ENCODE measurements at places on chromosomes 2 and 18. TPM values are rescaled to one million over a fixed set of nuclear protein-coding genes. Genes with fewer than 3 reads are reported as not detected.

GRCh38 chr2:176534798-176535466, 265.7 kb downstream of the MTX2 start:
- DNase-seq = no peak

GRCh38 chr18:75757951-75758350, 330.4 kb upstream of the SMIM21 start:
- no peak for DNase-seq

- DNase-seq = no peak
Measured at GRCh38 chr2:178924817-178925216, 117.6 kb upstream of the TTN start.

DNA sequence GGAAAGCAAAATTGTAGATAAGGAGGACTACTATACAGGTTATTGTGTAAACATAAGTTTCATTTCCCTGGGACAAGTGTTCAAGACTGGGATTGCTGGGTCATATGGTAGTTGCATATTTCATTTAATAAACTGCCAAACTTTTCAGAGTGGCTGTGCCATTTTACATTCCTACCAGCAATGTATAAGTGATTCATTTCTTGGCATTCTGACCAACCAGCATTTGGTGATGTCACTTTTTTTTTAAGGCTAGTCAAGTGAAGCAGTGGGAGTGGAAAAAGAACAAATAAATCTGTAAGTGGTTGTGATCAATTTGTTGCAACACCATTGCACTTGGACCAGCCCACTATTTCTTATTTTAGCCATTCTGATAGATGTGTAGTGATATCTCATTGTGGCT, 5.2 kb upstream of the CHCHD5 start:
- no peak for DNase-seq

- DNase-seq = no peak
Measured at GRCh38 chr2:135124924-135125886, 73.1 kb downstream of the RAB3GAP1 start.

DNA sequence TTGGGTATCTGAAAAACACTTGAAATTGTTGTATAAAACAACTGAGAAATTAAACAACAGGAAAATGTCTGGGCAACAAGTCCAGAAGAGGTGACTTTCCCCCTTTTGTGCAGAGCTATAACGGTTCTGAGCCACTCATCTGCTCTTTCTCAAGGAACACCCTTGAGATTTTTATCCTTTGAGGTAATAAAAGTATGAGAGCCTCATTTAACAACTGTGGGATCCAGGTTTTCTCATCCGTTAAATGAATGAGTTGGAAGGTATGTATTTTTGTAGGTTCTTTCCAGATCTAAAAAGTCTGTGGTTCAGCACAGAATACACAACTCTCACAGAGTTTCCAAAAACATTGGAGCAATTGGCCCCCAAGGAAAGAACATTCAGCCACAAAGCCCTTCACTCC, 93.0 kb downstream of the ANKRD44 start:
- DNase-seq = no peak

- DNase-seq = no peak
Measured at GRCh38 chr18:7840411-7840810, 273.3 kb downstream of the PTPRM start.

- no peak for DNase-seq
Measured at GRCh38 chr18:70154591-70155194, 50.8 kb downstream of the RTTN start.

DNA sequence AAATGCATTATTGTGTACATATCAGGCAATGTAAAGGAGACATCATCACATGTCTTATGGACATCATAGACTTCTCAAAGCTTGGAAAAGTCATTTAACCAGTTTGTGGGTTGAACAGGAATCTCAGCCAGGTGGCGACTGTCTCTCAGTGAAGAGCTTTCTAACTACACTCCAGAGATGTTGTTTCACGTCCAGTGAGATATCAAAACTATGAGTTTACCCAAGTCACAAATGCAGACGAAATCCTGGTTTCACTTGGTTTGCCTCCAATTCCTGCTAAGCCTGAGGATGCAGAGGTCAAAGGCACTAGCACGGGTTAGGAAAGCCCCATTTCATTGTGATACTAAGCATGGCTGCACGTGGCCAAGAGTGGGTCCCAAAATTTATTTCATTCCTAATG, 384.5 kb upstream of the MEIS1 start:
- DNase-seq = no peak

DNA sequence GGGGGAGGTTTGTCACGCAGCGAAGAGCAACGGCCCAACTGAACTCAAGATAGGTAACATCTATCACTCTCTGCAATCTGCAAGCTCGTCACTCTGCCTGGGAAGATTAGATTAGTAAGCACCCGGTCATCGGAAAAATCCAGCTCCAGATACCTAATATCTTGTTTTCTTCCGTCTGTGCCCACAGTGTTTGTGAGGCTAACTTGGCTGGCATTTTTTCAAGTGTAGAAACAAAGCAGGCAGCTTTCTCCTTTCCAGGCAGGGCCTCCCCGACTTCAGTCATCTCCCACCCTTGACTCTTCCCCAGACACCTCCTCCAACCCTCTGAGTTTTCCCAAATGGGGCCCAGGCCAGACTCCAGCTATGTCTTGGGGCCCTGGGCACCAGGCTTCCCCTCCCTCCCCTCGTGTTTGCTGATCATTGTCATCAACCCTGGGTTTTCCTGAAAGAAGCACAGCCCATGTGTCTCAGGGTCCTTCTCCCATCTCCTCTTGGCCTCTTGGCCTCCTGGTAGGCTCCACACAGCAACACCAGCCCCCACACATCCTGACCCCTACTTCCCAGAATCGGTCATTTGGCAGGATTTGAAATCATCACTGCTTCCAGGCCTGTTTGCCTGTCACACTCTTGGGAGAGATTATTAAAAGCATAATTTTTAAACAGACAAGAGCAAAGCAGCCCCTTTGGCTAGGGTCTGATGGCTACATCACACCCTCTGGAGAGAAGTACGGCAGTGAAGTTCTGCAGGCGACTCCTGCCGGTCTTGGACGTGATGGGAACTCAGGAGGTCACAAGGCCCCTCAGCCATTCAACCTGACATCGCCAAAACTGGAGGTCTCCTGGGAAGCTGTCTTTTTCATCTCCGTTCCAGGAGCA, 144.9 kb upstream of the ID2 start:
- no peak for DNase-seq

- DNase-seq = no peak
Measured at GRCh38 chr2:126635281-126635680, 20.7 kb upstream of the GYPC start.

DNA sequence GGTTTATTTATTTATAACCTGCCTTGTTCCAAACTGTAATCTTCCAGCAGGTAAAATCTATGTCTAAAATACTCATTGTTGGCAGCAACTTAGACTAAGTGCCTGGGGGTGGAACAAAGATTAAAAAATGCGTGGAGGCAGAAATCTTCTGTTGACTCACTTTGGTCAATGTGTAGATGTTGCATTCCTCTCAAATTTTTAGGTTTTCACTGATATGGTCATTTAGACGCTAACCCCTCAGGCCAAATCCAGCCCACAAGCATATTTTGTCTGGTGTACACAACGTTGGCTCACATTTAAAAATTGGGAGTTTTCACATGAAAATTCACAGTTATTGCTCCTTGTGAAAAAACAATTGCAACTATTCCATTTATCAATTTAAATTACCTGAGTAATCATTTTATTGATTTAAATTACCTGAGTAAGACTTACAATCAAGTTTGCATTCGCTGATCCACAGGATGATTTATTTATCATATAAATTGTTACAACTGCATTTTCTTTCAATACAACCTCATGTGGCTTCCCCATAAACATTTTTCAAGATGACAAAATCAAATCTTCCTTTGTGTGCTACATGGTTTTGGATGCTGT, 564.2 kb downstream of the TSN start:
- no peak for DNase-seq

DNA sequence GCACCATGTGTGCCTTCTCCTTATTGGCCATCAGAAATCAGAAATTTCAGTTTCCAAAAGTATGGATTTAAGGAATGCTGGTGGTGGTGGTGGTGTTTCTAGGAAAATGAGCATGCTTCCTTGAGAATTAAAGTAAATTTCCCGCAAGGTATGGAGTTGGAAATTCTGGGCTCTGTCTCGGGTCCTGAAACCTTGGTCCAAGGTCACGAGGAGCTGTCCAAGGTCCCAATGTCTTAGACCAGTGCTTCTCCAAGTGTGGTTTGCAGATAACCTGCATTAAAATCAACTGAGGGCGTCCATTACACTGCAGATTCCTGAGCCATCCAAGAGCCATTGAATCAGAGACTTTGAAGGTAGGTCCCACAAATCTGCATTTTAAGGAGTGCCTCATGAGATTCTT, 210.9 kb upstream of the PKDCC start:
- DNase-seq = no peak

DNA sequence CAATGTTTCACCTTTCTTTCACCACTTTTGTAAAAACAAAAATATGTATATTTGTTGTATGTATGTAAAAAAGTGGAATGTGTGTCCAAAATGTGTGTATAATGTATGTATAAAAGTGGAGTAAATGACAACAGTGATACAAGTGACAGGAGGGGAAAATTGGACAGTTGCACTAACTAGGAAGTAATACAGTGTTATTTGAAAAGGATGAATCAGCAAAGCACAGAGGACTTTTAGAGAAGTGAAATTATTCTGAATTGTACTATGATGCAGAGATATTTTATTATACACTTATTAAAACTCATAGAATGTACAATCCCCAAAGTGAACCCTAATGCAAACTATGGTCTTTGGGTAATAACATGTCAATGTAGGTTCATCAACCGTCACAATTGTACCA, 331.3 kb upstream of the CNTNAP5 start:
- DNase-seq = no peak

GRCh38 chr2:157868993-157869392, 7.1 kb downstream of the ACVR1 start:
- DNase-seq = no peak

DNA sequence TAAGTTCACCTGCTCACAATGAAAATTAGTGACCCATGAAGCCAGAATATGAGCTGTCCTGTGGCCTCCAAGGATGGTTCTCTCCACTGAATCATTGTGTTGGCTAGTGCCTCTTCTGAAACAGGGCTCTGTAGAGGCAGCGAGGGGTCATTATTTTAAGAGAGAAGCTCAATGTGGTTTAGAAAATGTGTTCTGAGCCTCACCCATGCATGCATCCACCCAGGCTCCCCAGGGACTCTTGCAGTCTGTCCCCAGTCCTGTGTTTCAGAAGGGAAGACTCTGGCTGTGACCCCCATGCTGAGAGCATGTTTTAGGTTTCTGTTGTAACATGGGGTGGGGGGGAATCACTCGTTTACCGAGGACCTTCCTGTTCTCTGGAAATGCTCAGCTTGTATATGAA, 135.2 kb downstream of the RNF144A start:
- no peak for DNase-seq

GRCh38 chr18:78713726-78714125, 265.9 kb upstream of the SALL3 start:
- no peak for DNase-seq

GRCh38 chr2:174035117-174035635, 70.0 kb upstream of the SP3 start:
- no peak for DNase-seq

GRCh38 chr2:54646170-54646927, 77.1 kb upstream of the EML6 start:
- DNase-seq = no peak

GRCh38 chr2:167489325-167489724, 601.0 kb downstream of the XIRP2 start:
- no peak for DNase-seq

DNA sequence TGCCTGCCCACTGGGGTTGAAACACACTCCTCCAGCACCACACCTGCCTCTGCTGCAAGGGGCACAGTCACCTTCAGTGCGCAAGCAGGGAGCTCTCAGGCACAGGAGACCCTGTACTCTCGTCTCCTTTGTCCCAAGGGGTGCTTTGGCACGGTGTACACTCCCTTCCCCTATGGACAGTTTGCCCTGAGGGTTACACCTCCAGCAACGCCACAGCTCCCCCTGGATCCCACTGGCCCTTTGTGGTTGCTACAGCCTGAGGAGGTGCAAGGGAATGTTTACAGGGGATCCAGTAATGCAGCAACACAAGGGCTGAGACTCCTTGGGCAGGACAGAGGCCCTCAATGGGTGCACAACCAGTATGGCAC, 45.2 kb upstream of the FAM117B start:
- no peak for DNase-seq

- DNase-seq = no peak
Measured at GRCh38 chr18:27719680-27720079, 457.2 kb downstream of the CDH2 start.

DNA sequence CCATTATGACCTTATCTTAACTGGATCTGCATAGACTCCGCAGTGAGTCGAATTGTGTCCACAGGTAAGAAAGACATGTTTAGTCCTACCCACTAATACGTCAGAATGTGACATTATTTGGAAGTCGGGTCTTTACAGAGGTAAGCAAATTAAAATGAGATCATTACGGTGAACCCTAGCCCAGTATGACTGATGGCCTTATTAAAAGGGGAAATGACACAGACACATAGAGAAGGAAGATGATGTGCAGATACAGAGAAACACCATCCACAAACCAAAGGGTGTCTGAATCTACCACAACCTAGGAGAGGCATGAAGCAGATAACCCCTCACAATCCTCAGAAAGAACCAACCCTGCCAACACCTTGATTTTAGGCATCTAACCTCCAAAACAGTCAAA, 135.6 kb downstream of the GALNT1 start:
- no peak for DNase-seq

DNA sequence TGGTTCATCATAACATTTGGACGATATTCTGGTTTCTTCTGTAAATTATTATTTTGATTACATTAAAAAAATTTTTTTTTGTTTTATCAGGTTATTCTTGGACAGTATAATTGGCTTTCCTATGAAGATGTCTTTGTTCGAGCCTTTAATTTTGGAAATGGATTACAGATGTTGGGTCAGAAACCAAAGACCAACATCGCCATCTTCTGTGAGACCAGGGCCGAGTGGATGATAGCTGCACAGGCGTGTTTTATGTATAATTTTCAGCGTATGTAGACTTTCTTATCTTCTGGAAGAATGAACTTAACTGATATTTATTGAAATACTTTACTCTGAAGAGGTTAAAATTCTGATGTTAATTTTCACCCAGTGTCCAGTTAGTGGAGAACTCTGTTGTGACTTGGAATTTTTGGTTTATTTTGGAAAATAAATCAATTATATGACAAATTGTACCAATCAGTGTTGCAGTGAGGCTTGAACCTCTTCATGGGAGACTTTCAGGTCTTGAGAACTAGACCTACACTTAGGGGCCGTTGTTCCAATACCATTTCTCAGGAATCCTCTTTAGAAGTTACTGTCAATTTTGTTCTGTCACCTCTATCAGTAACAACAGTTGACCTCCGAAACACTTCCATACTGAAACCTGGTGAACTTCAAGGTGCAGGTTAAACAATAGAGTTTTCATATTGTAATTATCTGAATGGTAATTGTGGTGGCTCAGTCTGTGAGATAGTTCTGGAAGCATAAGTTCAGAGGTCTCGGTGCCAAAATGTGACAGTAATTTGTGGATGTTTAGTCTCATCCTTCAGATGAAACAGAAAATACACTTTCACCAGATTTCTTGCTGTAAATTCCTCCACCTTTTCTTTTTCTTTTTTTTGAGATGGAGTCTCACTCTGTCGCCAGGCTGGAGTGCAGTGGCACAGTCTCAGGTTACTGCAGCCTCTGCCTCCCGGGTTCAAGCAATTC, 55.7 kb downstream of the ACSL3 start:
- DNase-seq = no peak

RBMS1 gene
- 56.2 TPM for total RNA-seq

RESP18 gene
- total RNA-seq = not detected

SERPINB13 gene
- not detected for total RNA-seq

ZNF236 gene
- total RNA-seq = 10.6 TPM

CXCR1 gene
- total RNA-seq = 0.44 TPM

OTOF gene
- not detected for total RNA-seq

VAMP8 gene
- 15.5 TPM for total RNA-seq

UGT1A6 gene
- not detected for total RNA-seq

SPR gene
- total RNA-seq = 53.5 TPM

GTF2A1L gene
- not detected for total RNA-seq
